ENCODE measurements at places on chromosomes 16 and 17. TPM values are rescaled to one million over a fixed set of nuclear protein-coding genes. Genes with fewer than 3 reads are reported as not detected.

DNA sequence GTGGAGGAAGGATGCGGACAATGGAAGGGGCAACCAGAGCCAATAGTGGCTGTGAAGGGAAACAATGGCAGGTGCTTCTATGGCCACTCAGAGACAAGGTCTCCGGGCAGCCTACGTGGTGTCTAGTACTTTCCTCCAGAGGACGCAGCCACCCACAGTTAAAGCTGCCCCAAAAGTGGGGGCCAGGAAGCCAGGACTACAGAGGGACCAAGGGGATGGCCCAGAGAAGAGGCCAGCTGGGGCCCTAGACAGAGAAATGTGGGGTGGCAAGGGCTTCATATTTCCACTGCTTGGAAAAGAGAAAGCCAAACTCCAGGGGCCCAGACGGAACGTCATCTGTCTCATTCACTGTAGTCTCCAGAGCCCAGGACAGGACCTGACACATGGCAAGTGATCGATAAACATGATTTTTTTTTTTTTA, 837 bp upstream of the PER1 start:
- DNase-seq, result no peak

DNA sequence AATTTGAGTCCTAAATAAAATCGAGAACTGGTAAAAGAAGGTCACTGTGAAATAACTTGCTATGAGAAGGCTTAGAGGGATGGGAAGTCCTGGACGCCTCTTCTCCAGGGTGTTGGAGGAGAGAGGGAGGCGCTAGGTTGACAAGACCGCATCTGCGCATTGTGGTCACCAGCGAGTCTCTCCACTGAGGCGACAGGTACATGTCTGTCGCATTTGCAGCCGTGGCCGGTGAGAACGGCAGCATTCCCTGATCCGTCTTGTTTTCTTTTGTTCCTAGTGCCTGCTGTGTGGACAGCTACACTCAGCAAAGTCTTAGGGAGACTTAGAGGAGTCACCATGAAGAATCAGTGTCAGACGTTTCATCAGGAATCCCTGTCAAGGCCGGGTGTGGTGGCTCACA, 8.1 kb upstream of the ATP6V0C start:
- no peak for DNase-seq

DNA sequence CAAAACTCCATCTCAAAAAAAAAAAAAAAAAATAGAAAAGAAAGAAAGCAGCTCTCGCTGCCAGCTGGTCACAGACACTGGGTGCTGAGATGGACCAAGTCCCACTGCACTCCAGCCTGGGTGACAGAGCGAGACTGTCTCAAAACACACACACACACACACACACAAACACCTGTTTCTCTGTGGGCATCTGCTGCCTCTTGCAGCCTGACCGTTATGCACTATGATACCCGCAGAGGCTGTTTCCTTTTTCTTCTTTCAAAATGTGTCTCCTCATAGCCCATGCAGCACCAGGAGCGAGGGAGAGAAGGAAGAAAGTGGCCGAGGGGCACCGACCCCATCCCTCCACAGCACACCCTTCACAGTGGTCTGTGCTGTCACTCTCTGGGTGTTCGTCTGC, 36.9 kb upstream of the KLHDC4 start:
- DNase-seq, result peak; percentile 61

DNA sequence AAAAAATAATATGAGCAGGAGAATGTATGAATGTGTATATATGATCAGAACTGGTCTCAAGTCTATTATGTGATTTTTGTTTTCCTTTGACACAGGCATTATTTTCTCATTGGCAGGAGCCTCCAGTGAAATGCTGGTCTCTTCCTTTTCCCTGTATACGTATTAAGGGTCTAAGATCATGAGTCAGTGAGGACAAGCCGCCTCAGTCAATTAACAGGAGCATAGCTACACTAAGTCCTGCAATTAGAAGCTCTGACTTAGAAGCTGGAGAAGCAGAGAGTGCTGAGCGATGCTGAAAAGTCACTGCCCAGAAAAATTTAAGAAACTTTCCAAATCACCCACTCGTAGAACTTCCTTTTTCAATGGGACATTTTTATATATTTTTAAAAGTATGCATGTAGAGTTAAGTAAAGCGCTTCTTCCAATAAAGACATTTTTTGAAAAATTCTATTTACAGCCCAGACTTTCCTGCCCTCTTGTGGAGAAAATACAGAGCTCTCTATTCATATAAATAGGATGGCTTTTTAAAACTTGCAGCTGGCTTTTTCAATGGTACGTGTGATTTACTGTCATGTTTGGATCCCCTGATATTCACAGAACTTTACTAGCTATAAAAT, 70.2 kb upstream of the PSMD7 start:
- peak; percentile 6 for DNase-seq

DNA sequence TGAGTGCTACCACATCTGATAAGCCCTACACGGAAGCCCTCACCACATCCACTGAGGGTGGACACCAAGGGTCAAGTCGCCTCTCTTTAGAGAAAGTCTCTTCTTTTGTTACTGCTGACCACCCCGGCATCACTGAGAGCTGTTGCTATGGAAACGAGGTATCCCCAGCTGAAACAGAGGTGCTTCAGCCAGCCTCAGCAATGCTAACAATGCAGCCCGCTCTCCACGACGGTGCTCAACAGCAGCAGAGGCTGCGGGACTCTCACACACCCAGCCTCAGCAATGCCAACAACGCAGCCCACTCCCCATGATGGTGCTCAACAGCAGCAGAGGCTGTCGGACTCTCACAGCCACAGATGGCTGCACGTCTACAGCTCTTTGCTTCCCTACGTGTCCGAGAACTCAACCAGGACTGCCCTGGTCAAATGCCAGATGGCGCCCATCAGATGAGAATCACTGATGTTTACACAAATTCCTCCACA, 41.4 kb downstream of the VPS53 start:
- DNase-seq, result no peak

- DNase-seq, result no peak
Observed at GRCh38 chr17:57515662-57516211, 229.4 kb downstream of the CCDC182 start.

DNA sequence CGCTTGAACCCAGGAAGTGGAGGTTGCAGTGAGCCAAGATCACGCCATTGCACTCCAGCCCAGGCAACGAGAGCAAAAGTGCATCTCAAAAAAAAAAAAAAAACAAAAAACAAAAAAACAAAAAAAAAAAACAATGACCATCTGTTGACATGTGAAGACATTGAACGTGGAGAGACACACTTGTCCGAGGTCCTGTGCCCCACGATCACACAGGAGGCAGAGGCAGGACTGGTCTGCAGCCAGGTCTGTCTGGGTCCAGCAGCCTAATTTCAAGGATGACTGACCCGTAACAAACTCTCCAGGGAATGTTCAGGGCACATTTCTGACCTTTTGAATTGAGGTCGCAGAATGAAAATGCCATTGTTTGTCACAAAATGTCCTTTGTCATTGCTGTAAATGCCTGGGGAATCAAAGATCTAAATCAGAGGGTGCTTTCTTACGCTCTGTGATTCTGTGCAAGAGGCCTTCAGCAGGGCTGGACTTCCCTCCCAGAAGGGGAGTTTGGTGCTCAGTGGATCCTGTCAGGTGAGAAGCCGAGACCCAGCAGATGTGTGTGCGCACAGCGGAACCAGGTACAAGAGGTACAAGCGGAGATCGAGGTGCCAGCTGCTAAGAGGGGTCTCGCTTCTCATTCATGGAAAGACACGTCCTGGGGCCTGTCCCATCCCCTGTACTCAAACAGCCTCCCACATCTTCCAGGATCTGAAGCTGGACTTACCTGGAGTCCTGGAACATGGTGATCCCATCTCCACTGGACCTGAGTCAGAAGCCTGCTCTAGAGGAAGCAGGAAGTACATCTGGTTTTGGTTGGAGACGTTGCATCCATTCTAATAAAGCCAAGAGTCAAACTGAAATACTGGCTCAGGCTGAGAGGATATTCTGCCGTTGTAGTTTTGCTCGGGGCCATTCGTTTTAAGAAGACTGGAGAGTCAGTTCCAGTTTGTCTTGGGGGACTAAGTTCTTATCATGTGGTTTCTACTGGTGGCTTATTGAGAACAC, 95.8 kb downstream of the IRF8 start:
- no peak for DNase-seq

The TRPV2 gene
- total RNA-seq, result 16.1 TPM

The KRT12 gene
- total RNA-seq, result not detected

Data from myocyte (in vitro differentiated cells).